Epithelial cell of umbilical artery (primary cell): ENCODE measurements at places on chromosomes 11 and 22. TPM values are rescaled to one million over a fixed set of nuclear protein-coding genes. Genes with fewer than 3 reads are reported as not detected.

The PYGM gene
- total RNA-seq = under 0.01 and 0.46 TPM in 2 replicates

The TXN2 gene
- 19.8 and 20.2 TPM in 2 replicates for total RNA-seq

The CD44 gene
- 99.4 and 100 TPM in 2 replicates for total RNA-seq

The MS4A1 gene
- not detected in 2 replicates for total RNA-seq

The KCNK4 gene
- under 0.01 and 0.30 TPM in 2 replicates for total RNA-seq

The SPINDOC gene
- 15.6 and 17.2 TPM in 2 replicates for total RNA-seq

The CLNS1A gene
- total RNA-seq = 136 and 163 TPM in 2 replicates

The MS4A12 gene
- not detected in 2 replicates for total RNA-seq

The GGT1 gene
- total RNA-seq = 0.30 and 0.32 TPM in 2 replicates

The TST gene
- total RNA-seq = 83.5 and 89.5 TPM in 2 replicates

The OR51B4 gene
- total RNA-seq = not detected in 2 replicates

The CEP126 gene
- 0.91 and 2.3 TPM in 2 replicates for total RNA-seq

The CARS1 gene
- 60.1 and 74.5 TPM in 2 replicates for total RNA-seq

The SERPIND1 gene
- total RNA-seq = under 0.01 and 1.4 TPM in 2 replicates

The PRR33 gene
- total RNA-seq = not detected in 2 replicates
